ENCODE measurements at places on chromosomes 2 and 18. TPM values are rescaled to one million over a fixed set of nuclear protein-coding genes. Genes with fewer than 3 reads are reported as not detected.

LCT gene
- total RNA-seq, result not detected

C2orf72 gene
- 0.42 TPM for total RNA-seq

DNA sequence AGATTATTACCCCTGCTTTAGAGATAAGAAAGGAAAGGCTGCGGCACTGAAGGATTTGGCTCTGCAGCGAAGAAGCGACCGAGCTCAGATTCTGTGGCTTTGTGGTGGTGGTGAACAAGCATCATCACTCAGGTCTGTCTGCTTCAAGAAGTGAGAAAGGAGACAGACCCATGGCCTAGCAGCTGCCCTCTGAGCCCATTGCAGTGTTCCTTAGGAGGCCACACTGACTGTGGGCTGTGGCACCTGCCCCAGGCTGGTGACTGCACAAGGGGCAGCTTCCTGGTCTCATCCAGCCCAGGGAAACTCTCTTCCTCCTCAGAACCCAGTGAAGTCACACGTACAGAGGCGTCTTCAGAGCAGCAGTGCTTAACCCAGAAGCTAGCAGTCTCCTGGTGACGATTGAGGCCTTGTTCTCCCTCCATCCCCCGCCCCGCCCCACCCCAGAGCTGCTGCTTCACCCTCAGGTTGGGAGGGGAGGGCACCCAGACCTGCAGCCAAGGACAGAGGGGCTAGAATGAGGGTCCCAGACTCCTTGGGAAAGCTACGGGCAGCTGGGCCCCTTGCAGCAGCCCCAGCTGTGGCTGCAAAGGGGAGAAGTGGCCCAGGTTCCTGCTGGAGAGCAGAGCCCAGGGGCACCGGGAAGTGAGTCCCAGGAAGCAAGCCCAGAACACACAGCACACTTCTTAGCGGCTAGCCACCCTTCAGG lies 22.2 kb downstream of the BIN1 start:
- no peak for DNase-seq

EFEMP1 gene
- total RNA-seq, result 1.2 TPM

- DNase-seq, result no peak
Observed at GRCh38 chr2:107108556-107108955, 222.6 kb upstream of the ST6GAL2 start.

CFC1 gene
- 1.8 TPM for total RNA-seq

TMEM163 gene
- total RNA-seq, result 27.7 TPM

WNT10A gene
- 0.17 TPM for total RNA-seq

EVX2 gene
- 0.76 TPM for total RNA-seq

DNA sequence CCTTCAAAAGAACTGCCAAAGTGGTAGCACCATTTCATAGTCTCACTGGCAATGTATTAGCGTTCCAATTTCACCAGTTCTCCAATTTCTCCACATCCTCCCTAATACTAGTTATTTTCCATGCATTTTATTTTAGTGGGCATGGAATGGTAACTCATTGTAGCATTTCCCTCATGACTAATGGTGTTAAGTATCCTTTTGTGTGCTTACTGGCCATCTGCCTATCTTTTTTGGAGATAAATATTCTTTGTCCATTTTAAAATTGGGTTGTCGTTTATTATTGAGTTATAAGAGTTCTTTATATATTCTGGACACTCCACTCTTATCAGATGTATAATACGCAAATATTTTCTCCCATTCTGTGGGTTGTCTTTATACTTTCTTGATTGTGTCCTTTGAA lies 107.1 kb downstream of the THADA start:
- no peak for DNase-seq

UGT1A5 gene
- total RNA-seq, result not detected

Data from glutamatergic neuron (in vitro differentiated cells).